ENCODE measurements at places on chromosomes 6 and 20. TPM values are rescaled to one million over a fixed set of nuclear protein-coding genes. Genes with fewer than 3 reads are reported as not detected.

Gene SLC24A3
- total RNA-seq = 3.7 TPM

- DNase-seq = no peak
Observed at GRCh38 chr20:57522380-57523140, 2.4 kb downstream of the CTCFL start.

Gene TBC1D32
- 4.3 TPM for total RNA-seq

- no peak for DNase-seq
Observed at GRCh38 chr20:15895126-15895525, 678.1 kb downstream of the KIF16B start.

DNA sequence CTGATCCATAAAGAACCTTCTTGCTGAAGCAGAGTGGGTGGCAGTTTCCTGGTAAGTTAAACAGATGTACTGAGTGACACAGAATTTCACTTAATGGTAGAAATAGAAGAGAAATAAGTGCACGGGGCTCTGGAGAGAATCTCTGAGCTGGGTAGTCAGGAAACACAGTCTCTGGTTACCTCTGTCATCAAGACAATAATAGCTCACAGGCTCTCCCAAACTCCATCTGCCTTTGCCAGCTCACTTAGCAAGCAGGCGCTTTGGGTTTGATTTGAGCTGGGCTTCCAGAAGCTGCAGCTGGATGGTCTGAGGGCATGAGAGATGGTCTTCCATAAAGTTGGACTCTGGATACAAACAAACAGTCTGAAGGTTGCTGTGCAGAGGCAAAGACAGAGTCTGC, 39.6 kb upstream of the PRSS35 start:
- DNase-seq = no peak

DNA sequence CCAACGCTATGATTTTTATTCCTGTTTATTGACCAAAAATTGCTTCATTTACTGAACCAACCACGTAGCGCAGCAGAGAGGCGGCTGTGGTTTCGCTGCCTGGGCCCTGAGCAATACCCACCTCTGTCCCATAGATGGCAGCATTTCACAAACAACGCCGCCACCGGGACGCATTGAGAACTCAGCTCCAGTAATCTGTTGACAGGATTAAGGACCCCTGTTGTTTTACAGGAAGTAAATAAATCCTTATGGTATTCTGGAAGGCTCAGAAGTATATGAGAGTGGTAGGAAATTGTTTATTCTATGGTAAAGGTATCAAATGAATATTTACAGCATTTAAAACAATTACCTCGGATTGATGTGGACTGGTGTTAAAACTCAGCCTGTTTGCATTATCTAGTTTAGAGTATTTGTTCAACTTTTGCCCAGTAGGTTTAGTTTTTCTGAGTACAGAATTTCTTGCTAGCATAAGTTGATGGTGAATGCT, 547.9 kb upstream of the SLC35B3 start:
- DNase-seq = peak; percentile 66

Gene FGD2
- total RNA-seq = 8.0 TPM

Gene ZSCAN23
- 0.59 TPM for total RNA-seq

Gene CCN6
- total RNA-seq = not detected

- no peak for DNase-seq
Observed at GRCh38 chr6:389622-390021, 1.9 kb upstream of the IRF4 start.

DNA sequence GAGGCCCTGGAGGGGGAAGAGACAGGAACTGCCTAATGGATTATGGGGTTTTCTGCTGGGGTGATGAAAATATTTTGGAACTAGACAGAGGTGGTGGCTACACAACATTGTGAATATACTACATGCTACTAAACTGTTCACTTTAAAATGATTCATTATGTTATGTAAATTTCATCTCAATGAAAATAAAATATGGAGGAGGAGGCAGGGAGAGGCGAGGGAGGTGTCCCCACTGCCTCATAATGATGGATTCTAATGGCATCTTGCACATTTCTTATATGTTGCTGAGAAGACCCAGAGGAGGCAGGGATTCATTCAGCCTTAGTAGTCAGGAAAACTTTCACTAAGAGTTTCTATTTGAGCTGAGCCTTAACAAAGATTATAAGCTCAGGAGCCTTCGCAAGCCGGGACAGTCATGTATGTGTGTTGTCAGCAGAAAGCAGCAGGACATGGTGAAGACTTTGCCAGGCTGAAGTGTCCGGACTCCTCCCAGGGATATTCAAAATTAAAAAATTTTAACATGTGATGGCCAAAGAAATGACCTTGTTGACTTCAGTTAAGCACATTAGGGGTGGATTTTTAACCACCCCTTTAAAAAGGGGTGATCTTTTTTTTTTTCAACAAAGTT, 158.6 kb upstream of the PCSK2 start:
- no peak for DNase-seq

- no peak for DNase-seq
Observed at GRCh38 chr6:15305496-15305895, 59.6 kb downstream of the JARID2 start.

GRCh38 chr20:19018881-19019280, 193.6 kb upstream of the SLC24A3 start:
- DNase-seq = no peak

Gene SEMG1
- total RNA-seq = not detected

- DNase-seq = no peak
Observed at GRCh38 chr6:112362812-112363570, 15.9 kb downstream of the RFPL4B start.

DNA sequence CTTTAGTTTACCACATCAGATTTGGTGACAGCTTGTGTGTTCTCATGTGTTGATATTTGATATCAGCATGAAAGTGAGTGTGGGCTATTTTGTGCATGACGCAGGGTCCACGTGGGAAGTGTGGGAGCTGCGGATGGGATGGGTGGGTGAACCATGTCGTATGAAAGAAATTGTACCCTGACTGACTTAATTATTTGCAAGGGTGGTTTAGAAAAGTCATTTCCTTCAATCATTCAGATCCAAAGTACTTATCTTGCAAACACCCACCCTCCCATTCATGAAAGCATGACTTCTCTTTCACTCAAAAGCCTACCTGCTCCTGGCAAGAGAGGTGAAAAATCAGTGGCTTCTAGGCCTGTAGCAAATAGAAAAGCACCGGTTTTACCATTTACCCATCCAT, 91.8 kb upstream of the BACH2 start:
- no peak for DNase-seq

DNA sequence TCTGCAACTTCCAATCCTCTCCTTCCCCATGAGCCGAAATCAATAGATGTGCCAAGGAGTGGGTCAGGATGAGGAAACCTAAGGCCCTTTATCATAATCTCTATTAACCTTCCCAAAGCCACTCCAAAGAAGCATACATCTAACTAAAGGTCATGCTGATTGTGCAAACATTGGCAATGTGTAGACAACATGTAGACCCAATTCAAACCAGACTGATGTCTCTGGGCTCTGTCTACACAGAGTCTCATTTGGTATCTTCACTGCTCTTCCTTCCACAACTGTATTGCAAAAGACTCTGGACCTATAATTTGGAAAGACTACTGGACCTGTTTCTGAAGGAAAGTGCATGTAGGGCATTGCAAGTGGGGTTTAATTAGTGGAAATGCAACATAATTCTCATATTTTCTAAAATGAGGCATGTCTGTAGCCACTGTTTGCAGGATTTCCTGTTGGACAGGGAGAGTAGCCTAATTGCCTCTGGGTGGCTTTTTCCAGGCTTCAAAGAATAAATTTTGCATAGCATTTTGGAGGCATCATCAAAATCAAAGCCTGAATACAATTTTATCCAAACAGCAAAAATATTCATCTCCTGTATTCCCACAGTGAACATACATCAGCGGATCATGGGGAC, 35.0 kb upstream of the MLIP start:
- DNase-seq = no peak

GRCh38 chr6:16388488-16388887, 150.1 kb downstream of the GMPR start:
- no peak for DNase-seq

GRCh38 chr6:25927756-25928216, 2.7 kb downstream of the SLC17A2 start:
- DNase-seq = no peak

Gene PROKR2
- total RNA-seq = not detected

Gene PRL
- not detected for total RNA-seq

DNA sequence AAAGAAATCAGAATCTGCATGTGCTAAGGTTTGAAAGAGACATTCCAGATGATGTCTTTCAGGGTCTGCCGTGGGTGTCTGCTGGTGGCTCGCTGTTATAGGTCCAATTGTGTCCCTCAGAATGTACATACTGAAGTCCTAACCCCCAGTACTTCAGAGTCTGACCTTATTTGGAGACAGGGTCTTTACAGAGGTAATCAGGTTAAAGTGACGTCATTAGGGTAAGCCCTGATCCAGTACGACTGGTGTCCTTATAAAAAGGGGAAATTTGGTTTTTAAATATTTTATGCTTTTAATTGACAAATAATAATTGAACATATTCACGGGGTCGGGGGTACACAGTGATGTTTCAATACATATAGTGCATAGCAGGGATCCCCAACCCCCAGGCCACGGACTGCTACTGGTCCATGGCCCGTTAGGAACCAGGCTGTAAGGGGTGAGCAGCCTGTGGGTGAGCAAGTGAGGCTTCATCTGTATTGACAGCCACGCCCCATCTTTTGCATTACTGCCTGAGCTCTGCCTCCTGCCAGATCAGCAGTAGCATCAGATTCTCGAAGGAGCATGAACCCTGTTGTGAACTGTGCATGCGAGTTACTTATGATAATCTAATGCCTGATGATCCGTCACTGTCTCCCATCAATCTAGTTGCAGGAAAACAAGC, 33.2 kb upstream of the SLC22A23 start:
- DNase-seq = no peak

DNA sequence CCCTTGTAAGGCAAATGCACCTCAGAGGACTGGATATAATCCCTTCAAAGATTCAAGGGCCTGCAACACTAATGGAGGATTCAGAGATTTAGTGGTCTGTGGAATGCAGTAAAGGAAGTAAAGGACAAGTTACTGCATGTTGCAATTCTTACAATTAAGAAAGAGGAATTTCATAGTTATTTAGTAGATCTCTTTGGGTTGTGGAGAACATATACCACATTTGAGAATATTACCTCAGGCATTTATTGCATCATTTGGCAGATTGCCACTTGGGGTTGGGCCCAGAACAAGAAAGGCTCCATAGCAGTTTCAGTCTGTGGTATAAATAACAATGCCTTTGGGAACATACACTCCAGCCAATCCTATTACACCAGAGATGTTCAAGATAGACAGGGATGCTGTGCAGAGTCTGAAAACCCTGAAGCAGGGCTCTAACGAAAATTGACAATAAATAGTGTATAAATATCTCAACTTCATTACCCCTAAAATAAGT, 20.9 kb upstream of the EPM2A start:
- DNase-seq = no peak

DNA sequence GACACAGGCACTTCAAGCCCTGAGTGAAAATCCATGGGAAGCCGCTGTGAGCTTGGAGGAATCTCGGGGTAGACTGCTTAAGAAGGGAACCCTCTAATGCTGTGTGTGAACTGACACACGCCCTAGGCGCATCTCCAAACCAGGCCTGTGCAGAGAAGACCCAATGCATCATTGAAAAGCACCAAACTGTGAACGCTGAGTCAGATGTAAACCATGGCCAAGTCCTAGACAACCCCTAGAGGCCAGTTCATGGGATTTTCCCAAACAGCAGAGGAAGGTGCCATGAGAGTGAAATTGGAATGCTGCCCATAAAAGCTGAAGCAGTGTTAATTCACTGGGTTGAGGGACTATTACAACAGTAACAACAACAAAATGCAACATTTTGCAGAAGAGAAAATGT, 296.5 kb downstream of the SMOC2 start:
- DNase-seq = no peak

- DNase-seq = no peak
Observed at GRCh38 chr6:30447237-30447636, 42.1 kb upstream of the HLA-E start.

- no peak for DNase-seq
Observed at GRCh38 chr6:147538821-147539220, 30.3 kb downstream of the SAMD5 start.

Gene RAET1G
- total RNA-seq = 1.6 TPM

Gene CST4
- total RNA-seq = not detected

DNA sequence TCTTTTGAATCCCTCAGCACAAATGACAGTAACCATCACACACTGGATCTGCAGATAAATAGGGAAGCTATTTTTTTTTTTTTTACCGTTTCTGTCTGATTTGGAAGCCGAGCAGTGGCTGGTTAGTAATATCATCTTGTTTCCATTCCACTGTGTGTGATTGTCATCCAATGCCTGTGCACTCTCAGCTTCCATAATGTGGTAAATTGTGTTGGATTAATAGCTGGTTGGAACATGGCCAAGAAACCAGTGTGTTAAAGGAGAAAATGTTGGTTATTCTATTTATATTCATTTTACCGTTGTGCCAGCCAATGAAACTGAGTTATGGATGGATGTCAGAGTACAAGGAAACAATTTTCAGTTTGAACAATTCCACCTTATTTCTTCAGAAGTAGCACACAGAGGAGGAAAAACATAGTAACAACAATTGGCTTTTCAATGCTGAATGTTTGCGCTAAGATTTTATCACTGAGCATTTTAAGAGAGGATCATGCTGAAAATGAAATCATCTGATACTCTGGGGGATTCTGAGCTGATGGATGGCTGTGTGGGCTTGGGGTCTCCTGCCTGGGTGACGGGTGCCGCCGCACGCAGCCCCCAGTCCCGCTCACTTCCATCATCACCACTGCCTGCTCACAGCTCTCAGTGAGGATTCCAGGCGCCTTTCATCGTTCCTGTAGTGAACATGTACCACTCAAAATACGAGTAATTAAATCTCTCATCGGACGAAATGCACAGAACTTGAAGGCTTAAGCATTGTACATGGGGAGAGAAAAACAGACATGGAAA, 40.7 kb upstream of the EXOC2 start:
- no peak for DNase-seq

- DNase-seq = no peak
Observed at GRCh38 chr6:148370176-148370575, 27.5 kb downstream of the SASH1 start.

Gene RNF39
- total RNA-seq = 1.1 TPM

DNA sequence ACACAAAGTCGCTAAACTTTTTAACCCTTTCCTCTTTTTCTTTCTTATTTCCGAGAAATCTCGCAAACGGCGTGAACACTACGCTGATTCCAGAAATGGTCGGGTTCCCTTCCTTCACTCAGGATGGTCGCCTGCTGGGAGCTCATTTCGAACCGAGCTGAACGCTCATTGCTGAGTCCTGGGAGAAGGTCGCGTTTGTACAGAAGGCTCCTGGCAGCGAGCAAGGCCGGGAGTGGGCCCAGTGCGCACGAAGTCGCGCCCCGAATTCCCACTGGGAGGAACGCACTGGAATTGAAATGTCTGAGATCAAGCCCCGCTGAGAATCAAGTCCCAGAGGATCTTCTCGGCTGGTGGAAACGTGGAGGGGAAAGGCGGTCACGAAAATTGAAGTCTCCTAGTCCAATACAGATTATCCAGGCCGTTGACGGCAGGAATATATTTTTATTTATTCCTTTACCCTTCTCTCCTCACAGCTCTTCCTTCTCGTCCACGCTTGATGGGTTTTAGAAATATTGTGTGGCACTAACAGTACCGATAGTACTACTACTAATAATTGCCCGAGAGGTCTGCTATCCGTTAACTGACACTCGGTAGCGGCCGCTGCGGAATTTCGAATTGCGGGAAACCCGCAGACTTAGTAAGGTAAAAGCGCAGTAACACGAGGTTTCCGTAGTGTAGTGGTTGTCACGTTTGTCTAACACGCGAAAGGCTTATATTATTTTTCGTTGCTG, 207.2 kb upstream of the ZNF184 start:
- no peak for DNase-seq

Gene TRAPPC3L
- total RNA-seq = 0.20 TPM

GRCh38 chr6:85574932-85575598, 18.6 kb downstream of the SNX14 start:
- no peak for DNase-seq

Gene BTNL2
- not detected for total RNA-seq

Measured in right atrium auricular region (tissue), 2 donors.